ENCODE measurements at places on chromosomes 3 and 15.
A peak's percentile ranks its signal among the peaks of the same experiment; 100 is the strongest.

- no peak for DNase-seq
Measured at GRCh38 chr3:14768182-14768790, 50.5 kb upstream of the FGD5 start.

DNA sequence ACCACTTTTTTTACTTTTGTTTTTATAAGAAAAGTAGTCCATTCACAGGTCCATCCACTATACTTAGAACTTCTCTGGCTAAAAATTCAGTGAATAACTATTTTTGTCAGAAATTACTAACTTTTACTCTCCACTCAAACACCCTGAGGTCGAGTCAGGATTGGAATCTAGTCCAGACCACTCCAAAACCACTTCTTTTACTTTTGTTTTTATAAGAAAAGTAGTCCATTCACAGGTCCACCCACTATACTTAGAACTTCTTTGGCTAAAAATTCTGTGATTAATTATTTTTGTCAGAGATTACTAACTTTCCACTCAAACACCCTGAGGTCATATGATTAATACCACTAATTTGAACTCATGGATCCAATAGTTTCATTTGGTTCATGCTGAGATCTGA is 239.4 kb downstream of the RORA start:
- DNase-seq = no peak

GRCh38 chr3:165196577-165197480 is 645 bp upstream of the SLITRK3 start:
- DNase-seq = no peak

GRCh38 chr15:82894971-82895520 is 57.5 kb downstream of the HOMER2 start:
- peak; percentile 9 for DNase-seq

DNA sequence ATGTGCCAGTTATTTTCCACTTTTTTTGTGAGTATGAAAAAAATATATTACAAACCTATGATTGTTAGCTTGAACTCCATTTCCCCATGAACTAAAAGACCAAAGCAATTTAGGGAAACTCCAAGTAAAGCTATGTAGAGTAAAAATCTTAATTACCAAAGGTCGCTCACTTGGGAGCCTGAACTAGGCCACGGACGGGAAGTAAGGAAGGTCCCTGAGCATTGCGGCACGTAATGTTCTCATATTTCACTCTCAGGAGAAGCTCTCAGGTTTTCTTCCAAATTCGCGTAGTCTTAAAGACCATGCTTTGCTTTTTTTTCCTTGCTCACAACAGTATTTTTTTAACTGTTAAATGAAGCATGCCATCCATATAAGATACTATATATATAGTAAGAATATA is 215.3 kb upstream of the RARB start:
- DNase-seq = no peak

GRCh38 chr3:186077466-186077865 is 31.4 kb downstream of the ETV5 start:
- DNase-seq = no peak

DNA sequence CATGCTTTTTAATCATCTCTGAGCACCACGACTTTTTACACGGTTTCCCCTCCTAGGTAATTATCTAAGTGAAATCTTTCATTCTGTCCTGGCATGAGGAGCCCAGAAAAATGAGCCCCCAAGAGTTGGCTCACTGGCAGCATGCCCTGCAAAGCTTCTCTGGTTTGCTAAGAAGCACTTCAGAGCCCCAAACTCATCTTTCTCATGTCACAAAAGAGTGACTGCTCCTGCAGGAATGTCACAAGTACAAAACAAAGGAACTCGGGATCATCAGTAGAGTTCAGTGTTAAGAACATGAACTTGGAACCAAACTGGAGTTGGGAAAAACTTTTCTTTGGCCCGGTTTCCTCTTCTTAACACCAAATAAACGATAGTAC is 123.9 kb downstream of the FOXB1 start:
- no peak for DNase-seq

GRCh38 chr3:38521391-38521987 is 25.3 kb downstream of the EXOG start:
- DNase-seq = peak; percentile 78

GRCh38 chr15:65209701-65210643 is 1.3 kb downstream of the CILP start:
- DNase-seq = no peak

GRCh38 chr3:158431829-158432228 is 139.2 kb upstream of the MLF1 start:
- DNase-seq = no peak

DNA sequence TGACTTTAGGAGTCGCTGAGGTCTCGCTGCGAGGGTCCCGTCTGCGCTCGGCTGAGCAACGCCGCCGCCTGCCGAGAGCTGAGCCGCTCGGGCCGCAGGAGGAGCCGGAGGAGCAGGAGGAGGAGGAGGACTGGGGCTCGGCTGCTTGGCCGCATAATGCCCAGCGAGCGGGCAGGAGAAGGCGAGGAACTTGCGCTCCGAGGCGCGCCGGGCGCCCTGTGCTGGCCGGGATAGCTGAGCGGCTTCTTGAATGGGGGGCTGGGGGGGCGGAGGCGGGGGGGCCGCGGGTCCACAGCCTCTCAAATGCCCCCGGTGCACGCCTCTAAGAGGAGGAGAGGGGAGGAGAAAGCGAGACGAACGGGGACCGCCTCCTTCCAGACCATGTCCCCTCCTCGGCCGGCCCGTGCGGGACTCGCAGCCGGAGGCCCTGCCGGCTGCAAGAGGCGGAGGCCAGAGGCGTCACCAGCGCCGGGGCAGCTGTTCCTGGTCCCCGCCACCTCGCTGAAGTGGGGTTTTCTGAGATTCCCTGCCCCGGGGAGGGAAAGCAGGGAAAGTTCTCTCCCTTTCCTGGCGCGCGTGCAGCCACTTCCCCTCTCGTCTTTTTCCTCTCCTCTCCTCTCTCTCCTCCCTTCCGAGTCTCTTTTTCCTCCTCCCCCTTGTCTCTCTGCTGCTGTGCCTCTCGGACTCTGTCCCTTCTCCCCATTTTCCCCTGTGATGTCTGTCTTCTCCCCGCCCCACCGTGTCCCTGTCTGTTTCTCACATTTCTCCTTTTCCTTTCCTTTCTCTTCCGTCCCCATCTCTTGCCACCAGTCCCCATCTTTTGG is at the start of gene ADAMTS9:
TSS of gene ADAMTS9 (minus strand) at position 220 of the 824 bp plus-strand sequence. CDS start 343 bp downstream, outside the sequence.
- DNase-seq = peak; percentile 31

GRCh38 chr15:28957606-28958498 is 72.1 kb downstream of the APBA2 start:
- DNase-seq = no peak

GRCh38 chr3:119443179-119443578 is 20.2 kb downstream of the TMEM39A start:
- no peak for DNase-seq

Data from astrocyte of the cerebellum (primary cell).